ENCODE measurements at places on chromosomes 7 and 10.
A peak's percentile ranks its signal among the peaks of the same experiment; 100 is the strongest.

- no peak for DNase-seq
Measured at GRCh38 chr7:120991161-120991560, 2.6 kb downstream of the CPED1 start.

- no peak for DNase-seq
Measured at GRCh38 chr7:106864298-106865081, 592 bp upstream of the PIK3CG start.

DNA sequence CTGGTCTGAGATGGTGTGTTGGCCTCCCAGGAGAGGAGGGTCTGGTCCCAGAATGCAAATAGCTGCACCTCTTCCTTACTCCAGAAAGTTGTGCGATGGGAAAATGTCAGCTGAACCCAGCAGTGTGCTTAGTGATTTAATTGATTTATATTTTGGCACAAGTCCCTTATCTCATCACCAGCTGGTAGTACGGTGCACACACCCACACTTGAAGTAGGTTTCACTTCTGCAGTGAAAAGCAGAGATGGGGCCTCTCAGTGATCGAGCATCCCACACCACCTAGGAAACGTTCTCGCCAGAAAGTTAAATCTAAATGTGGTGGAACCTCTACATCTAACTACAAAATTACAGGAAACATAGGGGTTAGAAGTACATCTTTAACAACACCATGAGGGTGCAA, 80.4 kb downstream of the UBE3C start:
- DNase-seq: no peak

- DNase-seq: no peak
Measured at GRCh38 chr7:21938463-21938862, 7.2 kb downstream of the CDCA7L start.

GRCh38 chr10:108374991-108375390, 1210.5 kb upstream of the SORCS1 start:
- no peak for DNase-seq

DNA sequence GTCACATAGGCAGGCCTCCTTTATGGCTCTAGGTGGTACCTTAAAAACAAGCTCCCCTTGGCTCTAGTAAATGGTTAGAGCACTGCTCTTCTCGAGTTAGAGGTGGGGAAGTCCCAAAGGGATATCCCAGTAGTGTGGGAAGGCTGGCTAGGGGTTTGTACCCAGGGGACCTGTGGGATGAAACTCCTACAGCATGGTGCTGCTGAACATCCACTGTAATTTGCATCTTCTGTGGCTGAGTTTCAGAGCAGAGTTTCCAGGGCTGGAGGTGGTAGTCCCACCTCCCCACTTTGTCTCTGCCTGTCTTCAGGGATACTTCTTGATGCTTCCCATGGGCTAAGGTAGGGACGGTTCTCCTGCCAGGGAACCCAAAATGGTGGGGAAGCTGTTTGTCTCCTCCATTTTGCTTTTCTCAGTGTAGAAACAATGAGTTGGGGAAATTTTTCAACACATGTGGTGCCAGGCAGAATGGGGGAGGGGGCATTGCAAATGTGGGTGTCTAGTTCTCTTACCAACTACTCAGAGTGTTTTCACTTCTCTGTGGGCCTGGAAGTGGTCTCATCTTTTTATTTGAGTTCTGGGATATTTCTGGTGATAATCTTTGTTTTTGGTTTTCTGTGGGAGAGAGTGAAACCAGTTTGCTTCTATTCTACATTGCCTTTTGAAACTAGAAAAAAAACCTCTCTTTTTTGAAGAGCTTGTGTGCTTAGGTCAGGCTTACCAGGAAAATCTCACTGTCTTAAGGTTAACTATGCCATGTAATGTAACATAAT, 36.3 kb downstream of the SCART1 start:
- DNase-seq: no peak

GRCh38 chr7:14899030-14899429, 3.5 kb downstream of the DGKB start:
- no peak for DNase-seq

- no peak for DNase-seq
Measured at GRCh38 chr7:50615519-50616080, 50.4 kb upstream of the DDC start.

DNA sequence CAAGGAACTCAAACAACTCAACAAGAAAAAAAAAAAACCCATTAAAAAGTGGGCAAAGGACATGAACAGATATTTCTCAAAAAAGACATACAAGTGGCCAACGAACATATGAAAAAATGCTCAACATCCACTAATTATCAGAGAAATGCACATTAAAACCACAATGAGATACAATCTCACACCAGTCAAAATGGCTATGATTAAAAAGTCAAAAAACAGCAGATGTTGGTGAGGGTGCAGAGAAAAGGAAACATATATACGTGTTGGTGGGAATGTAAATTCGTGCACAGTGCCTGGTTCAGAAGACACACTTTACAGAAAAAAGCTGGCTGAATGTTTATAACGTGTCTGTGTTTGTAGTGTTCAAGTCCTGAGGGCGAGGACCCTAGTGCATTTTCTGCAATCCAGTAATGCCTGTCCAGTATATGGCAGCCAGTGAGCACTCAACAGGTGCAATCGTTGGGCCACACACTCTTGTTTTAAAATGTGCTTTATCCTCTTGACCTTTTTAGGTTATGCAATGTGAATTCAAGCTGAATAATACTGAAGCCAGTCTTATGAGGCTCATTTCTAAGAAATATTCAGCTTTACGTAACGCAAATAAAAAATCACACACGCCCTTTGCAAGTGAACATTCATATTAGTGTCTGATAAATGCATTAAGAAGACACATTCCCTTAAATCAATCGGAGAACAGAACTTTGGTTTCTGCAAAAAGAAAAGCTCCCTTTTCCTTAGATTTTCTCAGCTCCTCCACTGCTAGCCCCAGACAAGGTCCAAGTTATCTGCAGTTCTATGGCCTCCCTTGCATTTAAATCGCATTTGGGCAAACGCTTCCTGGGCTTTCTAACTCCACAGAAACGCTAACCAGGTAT, 813 bp upstream of the MTURN start:
- no peak for DNase-seq

GRCh38 chr10:109386921-109387320, 536.4 kb downstream of the XPNPEP1 start:
- DNase-seq: no peak

- no peak for DNase-seq
Measured at GRCh38 chr7:128422842-128423241, 13.1 kb upstream of the IMPDH1 start.

GRCh38 chr7:25951414-25952260, 200.4 kb upstream of the NFE2L3 start:
- no peak for DNase-seq

DNA sequence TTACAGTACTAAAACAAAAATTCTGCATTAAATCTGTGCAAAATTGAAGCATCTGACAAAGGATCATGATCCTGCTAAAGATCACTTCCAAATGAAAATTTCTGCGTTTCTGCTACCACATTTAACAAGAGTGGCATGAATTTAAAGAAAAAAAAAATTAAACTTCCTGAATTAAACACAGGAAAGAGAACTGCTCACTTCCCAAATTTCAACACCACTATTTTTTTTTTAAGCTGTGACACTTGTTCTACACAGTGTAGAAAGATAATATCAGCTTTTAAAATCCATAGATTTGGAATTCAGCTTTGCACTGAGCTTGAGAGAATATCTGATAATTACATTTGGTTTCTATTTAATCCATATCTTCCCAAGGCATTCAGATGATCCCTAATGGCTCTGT, 73.6 kb downstream of the EPC1 start:
- no peak for DNase-seq

GRCh38 chr7:74269757-74270277, 15.6 kb upstream of the RFC2 start:
- DNase-seq: peak; percentile 41

DNA sequence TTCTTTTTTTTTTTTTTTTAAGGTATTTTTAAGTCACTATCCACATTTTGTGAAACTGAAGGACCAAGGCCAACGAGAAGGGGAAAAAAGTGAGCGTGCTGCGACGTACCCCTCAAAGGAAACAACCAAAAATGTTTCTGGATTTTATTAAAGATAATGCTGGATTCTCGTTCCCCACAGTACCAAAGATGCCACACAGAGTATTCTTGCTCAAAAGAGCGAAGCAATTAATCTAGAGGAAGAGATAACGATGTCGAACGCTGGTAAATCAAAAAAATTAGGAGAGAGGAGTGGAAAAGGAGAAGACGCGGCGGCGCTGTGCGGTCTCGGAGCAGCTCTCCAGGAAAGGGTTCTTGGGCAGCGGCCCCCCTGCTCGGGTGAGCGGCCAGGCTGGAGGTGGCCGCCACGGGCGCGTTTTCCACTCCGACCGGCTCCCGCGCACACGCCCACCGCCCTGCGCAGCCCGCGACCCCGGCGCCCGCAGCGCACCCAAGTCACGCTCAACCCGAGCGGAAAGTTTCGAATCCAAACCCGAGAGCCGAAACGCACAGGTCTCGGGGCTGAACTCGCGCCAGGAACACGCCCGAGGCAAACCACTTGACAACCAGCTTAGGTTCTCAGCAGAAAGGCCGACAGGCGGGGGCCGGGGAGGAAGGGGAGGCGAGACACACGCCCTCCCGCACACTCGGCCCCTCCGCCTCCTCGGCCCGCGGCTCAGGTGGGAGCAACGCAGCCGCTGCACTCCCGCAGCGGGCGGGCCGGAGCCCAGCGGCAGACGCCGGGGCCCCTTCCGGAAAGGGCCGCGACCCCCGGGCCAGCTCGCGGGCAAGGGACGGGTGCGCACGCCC, 989 bp downstream of the SRPK2 start:
- peak; percentile 60 for DNase-seq

DNA sequence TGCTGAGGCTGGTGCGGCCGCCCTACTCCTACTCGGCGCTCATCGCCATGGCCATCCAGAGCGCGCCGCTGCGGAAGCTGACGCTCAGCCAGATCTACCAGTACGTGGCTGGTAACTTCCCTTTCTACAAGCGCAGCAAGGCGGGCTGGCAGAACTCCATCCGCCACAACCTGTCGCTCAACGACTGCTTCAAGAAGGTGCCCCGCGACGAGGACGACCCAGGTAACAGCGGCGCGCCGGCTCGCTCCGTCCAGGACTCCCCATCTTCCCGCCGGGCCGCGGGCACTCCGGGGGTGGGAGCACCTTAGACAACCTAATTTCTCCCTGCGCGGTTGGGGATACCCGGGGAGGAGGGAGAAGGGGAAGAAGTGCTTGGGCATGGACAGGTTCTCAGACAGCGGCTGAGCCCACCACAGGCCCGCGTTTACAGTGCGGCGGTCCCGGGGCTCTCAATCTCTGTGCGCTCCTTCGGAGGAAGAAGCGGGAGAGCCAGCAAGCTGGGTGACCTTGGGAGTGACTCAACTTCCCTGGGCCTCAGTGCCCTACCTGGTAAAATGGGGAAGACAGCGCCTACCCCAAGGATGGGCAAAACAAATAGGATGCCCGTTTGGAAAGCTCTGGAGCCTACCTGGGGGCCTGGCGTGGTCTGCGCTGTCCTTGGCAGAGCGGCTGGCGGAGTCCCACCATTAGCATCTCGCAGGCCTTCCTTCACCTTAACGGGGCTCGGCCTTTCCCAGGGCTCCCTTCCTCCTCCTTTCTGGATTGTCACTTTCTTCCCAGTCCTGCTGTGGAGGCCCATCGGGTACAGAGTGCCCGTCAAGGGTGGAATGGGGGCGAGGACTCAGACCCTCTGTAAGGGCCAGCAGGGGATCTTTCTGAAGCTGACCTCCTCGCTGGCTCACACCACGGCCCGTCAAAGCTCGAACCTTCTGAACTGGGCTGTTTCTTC, 852 bp downstream of the FOXI2 start:
- DNase-seq: no peak

DNA sequence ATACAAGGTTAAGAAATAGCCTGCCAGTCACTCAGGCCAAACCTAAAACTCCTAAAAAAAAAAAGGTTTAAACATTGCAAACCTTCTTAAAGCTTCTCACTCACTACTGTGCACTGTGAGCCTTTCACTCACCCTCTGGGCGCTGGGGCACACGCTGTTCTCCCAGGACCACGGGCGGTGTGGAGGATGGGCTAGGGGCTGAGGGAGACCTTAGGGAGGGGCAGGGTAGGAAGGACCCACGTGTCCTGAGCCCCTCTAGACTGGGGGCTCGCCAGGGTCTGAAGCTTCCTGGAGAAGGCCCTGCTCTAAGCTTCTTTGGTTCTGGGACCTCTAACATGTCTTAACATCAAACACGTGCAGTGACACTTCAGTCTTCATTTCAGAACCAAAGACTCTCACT, 569.8 kb downstream of the DNAJB6 start:
- DNase-seq: no peak

- no peak for DNase-seq
Measured at GRCh38 chr7:148107443-148108127, 483.0 kb upstream of the C7orf33 start.

DNA sequence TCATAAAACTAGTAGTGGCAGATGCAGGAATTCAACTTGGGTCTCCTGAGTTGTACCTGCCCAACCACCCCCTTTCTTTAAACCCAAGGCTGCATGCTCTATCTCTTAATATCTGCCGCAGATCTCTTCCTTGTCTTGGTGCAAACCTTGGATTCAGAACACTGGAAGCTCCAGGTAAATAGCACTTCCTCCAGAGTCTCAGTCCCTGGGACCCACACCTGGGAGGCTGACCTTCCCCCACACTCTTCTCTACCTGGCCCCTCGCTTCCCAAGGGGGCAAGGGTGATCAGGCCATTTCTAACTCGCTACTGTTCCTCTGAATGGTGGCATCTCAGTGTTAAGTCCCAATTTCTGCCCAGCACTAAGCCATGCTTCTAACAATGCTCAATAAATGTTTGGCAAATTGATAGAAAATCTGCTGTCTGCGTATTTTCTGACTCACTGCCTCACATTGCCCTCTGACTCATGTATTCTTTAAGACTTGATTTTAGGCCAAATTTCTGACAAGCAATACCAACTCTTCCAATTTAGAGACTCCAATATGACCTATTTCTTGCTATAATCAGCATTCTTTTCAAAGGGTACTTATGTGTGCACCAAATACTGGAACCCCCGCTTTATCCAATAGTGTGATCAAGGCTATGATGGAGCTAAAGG, 68.0 kb upstream of the PPP1R3C start:
- DNase-seq: no peak

DNA sequence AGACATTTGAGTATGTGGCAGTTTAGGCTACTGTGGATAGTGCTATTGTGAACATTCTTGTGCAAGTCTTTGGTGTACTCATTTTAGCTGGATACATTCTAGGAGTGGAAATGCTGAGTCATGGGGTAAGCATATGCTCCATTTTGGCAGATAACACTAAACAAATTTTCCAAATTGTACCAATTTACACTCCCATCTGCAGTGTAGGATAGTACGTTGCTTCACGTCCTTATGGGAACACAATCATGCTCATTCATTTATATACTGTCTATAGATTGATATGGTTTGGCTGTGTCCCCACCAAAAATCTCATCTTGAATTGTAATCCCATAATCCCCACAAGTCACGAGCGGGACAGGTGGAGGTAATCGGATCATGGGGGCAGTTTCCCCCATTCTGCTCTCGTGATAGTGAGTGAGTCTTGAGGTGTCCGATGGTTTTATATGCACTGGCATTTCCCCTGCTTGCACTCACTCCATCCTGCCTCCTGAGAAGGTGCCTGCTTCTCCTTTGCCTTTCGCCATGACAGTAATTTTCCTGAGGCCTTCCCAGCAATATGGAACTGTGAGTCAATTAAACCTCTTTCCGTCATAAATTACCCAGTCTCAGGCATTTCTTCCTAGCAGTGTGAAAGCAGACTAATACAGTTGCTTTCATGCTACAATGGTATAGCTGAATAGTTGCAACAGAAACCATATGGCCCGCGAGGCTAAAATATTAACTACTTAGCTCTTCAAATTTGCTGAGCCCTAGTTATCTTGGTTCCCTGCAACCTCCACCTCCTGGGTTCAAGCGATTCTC, 25.6 kb downstream of the RNF216 start:
- no peak for DNase-seq

- no peak for DNase-seq
Measured at GRCh38 chr7:32921896-32922295, 30.3 kb upstream of the KBTBD2 start.

GRCh38 chr10:115045499-115045898, 47.7 kb upstream of the ATRNL1 start:
- no peak for DNase-seq
